Psoas muscle (tissue), 8 donors: ENCODE measurements at places on chromosomes 3 and 15.

GRCh38 chr15:93180128-93180527 is 91.1 kb upstream of the RGMA start:
- DNase-seq: no peak

DNA sequence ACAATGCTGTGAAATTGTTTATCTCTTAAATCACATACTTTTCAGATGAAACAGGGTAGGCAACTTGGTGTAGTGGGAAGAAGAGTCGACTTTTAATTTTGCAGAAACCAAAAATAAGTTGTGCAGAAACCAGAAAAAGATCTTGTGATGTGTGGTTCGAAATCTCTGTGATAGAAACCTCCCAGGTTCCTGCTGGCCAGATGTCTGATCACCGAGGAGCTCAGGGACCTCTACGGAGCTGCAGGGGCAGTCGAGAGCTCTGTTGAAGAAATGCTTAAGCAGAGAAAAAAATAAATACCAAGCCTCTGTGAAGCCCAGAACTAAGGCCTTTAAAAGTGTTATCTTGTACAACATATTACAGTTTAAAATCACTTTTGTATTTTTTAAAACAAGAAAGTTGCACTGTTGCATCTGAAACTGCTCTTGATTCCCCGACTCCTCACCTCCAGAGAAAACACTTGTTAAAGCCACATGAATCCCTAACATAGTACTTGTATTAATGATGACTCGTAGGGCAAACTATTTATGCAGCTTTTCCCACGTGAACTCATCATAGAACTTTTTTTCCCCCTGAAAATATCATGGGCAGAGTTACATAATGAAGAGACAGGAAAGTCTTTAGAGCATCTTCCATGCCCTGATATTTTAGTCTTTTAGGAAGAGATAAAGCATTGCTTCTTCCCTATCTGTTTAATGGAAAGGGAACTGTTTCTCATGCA is 51.3 kb downstream of the CCK start:
- no peak for DNase-seq

GRCh38 chr3:41418961-41419691 is 219.8 kb downstream of the CTNNB1 start:
- no peak for DNase-seq

DNA sequence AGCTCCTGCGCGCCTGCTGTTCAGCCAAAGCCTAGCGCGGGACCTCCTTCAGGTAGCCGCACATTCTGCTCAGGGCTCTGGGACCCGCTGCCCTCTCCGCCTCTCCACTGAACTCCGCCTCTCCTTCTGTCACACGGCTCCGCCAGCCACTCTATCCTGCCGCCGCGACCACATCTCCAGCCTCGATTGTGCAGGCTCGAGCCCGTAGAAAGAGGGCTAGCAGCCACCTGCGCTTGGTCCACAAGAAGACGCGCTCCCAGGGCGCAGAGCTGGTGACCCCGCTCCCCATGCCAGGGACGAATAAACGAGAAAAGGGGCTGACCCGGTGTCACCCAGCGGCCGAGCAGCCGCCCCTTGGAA is 1.1 kb upstream of the VIPR1 start:
- DNase-seq: no peak

- no peak for DNase-seq
Measured at GRCh38 chr3:170367797-170368196, 10.3 kb downstream of the SKIL start.

- no peak for DNase-seq
Measured at GRCh38 chr3:62874711-62875557, at the start of gene CADPS. Gene CADPS, minus strand, starts transcription at chr3:62875416. Its CDS starts 387 bp downstream, at chr3:62875029.
